MCF 10A (cell line): ENCODE measurements at places on chromosomes 3 and 15. TPM values are rescaled to one million over a fixed set of nuclear protein-coding genes. Genes with fewer than 3 reads are reported as not detected.

- no peaks in the 10 kb centered on the region for H3K36me3 ChIP-seq
- peaks cover 77% of the 10 kb centered on the region for H3K27me3 ChIP-seq
- no peak overlapping the region for H3K4me3 ChIP-seq
- DNase-seq: no peak
- H3K4me1 ChIP-seq: no peaks in the 10 kb centered on the region
- H3K27ac ChIP-seq: no peak overlapping the region
These were observed 31.5 kb upstream of the MINDY4B start for GRCh38 chr3:150936693-150937092.

GRCh38 chr15:60801395-60801794, 322.5 kb upstream of the ICE2 start:
- H3K4me1 ChIP-seq: peaks cover 6% of the 10 kb centered on the region
- no peaks in the 10 kb centered on the region for H3K27me3 ChIP-seq
- DNase-seq: no peak
- no peak overlapping the region for H3K4me3 ChIP-seq
- no peaks in the 10 kb centered on the region for H3K36me3 ChIP-seq
- H3K27ac ChIP-seq: no peak overlapping the region

DNA sequence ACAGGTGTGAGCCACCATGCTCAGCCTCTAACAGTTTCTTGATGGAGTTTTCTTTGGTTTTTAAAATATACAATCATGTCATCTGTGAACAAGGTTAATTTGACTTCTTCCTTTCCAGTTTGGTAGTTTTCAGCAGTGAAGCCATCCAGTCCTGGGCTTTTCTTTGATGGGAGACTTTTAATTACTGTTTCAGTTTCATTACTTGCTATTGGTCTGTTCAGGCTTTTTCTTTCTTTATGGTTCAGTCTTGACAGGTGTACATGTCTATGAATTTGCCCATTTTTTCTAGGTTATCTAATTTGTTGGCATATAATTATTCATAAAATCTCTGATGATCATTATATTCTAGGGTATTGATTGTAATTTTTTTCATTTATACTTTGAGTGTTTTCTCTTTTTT, 36.8 kb downstream of the PFN2 start:
- no peaks in the 10 kb centered on the region for H3K27me3 ChIP-seq
- H3K27ac ChIP-seq: no peak overlapping the region
- no peak for DNase-seq
- H3K36me3 ChIP-seq: peaks cover 5% of the 10 kb centered on the region
- no peak overlapping the region for H3K4me3 ChIP-seq
- peaks cover 21% of the 10 kb centered on the region for H3K4me1 ChIP-seq

Gene DAZL
- total RNA-seq: not detected in 2 replicates
